HCEC 1CT (cell line): ENCODE measurements at places on chromosomes 2 and 18.

DNA sequence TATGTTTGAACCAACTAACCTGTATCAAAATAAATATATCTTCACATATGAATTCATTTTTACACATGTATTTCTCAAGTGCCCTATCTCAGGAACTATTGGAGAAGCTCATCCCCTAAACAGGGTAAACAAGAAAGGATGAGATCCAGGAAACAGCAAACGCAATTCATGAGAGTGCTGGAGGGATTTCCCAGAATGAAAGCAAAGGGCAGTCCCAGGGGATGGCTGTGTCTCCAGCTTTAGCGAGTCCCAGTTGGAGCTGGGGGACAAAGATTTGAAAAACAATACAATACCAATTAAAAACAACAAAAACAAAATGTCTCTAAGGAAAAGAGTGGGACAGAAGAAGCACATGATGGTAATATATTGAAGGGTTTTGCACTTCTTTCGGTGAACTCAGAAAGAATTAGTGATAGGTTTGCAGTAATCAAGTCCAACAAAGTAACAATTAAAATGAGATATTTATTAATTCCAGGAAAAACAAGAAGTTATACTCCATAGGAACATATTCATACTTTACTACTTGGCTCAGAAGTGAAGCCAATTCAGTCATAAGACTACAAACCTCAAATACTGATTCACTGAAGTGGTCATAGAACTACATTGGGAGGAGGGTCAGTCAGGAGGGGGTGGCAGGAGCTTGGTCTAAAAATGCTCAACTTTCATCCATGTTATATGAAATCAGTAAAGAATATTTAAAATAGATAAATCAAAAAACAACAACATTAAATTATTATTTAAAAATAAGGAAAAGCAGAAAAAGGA lies 73.1 kb upstream of the PDE1A start:
- no peak for DNase-seq

- DNase-seq = no peak
Observed at GRCh38 chr2:148607566-148607965, 37.0 kb upstream of the EPC2 start.

DNA sequence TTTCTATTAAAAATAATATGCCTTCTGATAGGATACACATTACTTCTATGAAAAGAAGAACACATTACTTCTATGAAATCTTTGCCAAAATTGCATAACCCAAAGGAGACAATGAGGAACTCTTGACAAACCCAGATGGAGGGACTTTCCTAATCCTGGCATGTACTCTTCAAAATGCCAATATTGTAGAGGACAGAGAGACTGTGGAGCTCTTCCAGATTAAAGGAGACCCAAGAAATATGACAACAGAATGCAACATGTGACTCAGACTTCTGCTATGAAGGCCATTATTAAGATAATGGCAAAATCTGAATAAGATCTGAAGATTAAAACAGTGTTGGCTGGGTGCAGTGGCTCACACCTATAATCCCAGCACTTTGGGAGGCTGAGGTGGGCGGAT lies 22.2 kb downstream of the SOWAHC start:
- no peak for DNase-seq

GRCh38 chr2:233990261-233990798 lies 60.2 kb upstream of the SPP2 start:
- DNase-seq = no peak

DNA sequence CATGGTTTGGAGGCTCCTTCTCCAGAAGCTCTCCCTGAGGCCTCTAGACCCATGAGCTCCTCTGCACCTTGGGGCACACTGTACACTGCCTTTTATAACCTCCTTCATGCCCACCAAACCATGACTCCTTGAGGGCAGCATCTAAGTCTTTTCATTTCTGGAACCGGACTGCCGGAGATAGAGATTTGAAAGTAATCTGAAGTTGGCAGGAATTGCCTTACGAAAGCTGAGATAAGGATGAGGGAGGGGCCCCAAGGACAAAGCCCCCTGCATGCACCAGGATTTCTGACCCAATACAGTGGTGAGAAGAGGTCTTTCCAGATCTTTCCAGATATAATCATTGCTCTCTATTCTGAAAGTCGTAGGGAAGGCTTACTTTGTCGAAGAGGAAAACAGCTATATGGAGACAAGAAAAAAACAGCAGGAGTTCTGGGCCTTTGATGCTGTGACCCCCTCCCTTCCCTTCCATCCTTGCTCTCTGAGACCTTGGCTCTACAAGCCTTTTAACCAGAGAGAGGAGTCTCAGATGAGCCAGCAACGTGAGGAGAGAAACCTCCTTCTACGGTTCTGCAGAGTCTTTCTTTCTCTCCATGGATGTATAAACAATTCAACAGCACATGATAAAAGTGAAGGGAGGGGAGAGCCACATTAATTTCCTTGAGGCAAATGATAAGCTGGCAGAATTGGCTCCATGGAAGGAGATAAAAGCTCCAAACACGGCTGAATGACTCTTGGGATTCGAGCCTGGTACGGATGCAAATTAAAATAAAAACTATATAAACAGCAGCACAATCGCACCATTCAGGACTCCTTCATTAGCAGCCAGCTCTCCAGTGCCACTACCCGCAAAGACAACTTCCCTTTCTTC lies 88.0 kb upstream of the RTN4 start:
- DNase-seq = no peak

GRCh38 chr2:179104736-179105135 lies 54.8 kb upstream of the CCDC141 start:
- DNase-seq = peak; percentile 84

DNA sequence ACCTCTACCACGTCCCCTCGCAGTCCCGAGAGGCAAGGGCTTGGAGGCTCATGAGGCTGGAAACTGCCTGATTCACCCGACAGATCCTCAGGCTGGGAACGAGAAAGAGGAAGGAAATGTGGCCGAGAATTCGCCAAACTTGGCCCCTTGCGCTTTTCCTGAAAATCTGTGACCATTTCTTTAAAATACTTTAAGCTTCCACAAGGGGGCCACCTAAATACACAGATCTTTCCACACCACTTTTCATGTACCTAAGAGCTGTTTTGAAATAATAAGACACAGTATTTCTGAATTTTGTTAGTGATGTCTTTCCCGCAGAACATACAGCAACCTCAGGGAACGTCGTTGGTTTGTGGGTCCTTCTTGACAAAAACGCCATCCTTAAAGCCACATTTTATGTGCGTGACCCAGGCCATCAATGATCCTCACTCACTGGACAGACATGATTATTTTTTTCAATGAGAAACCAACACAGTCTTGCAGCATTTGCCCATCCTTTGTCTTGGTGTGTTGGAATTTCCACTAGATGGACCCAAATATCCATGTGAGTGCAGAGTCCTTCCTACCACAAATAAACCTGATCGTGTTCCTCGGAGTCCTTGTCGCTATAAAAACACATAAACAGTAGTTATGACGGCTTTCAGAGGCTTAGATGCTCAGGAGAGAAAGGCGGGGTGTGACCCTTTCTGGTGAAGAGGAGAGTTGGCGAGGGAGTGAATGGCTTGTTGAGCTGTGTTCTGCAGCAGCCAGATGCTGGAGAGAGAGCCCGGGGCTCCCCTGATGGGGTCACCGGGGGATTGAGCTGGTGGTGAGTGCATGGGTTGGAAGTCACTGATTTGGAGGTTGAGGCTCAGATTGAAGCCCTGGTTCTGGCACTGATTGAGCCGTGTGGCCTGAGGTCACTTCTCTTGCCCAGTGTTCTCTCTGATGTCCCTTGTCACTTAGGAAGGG lies 25.0 kb downstream of the DCDC2C start:
- DNase-seq = peak; percentile 32

DNA sequence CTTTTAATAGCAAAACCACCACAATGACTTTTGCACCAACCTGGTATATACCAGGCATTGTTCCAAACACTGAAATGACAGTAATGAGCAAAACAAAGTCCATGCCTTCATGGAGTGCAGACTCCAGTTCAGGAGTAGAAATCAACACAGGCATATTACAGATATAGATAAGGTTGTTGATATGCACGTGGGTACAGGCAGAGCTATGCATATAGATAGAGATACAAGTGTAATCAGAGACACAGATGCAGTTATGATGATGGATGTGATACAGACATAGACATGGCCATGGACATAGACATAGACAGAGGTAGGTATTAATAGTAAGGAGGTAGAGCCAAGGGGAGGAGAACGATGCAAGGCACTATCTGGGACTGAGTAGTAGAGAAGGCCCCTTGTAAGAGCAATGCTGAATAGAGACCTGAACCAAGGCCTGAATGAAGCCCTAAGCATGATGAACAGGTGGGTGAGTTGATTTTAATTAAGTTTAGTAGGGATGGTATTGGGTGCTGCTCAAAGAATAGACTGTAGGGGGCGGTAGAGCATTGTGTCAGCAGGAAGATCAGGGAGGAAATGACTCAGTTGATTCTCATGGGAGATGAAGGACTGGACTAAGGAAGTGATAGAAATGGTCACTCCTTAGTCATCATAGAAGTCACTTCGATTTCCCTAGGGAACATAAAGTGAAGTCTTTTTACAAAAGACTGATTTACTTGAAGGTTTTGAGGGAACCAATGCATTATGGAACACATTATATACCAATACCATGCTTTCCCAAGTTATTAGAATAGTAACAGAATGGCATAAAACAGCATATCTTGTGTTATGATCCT lies 39.4 kb downstream of the CMPK2 start:
- no peak for DNase-seq

DNA sequence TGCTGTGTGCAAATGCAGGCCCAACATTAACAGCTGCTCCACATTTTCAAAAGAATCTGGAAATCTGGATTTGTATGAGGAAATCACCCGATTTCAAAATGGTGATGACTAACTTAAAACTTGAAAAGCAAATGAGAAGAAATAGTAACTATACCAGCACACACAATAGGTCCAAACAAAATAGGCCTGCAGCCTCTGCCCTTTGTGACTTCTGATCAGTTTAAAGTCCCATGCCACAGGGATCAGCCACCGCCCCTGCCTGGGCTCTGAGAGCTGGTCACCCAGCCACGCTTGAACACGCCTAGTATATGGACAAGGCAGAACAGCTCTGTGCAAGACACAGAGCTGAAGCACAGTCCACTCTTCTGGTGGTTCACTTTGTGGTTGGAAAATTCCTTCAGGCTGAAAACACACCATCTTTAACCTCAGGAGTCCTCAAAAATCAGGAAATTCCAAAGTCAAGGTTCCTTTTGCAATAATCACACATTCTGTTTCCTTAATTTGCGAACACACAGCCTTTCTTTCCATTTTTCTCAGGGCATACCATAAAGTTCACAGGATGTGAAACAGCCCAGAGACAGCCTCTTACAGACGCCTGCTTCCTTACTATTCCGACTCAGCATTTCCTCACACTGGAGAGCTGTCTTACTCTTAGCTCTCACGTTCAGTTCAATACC lies 150.1 kb upstream of the RIOK3 start:
- peak; percentile 91 for DNase-seq

- DNase-seq = no peak
Observed at GRCh38 chr2:75949385-75950030, 238.8 kb upstream of the GCFC2 start.

DNA sequence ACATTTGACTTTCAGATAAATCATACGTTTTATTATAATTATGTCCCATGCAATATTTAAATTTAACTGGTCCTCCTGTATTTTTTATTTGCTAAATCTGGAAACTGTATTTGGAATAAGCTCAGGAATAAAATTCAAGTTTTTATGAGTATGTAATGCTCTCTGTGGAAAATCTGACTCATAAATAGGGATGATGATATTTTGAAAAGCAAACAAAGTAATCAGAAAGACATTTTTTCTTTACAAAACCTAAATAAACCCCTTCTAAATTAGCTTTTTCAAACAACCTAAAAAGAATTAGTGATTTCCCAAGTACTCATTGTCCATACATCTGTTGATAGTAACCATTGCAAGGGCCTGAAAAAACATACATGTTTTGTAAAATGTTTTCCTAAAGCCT lies 41.1 kb downstream of the ASB1 start:
- DNase-seq = peak; percentile 34

DNA sequence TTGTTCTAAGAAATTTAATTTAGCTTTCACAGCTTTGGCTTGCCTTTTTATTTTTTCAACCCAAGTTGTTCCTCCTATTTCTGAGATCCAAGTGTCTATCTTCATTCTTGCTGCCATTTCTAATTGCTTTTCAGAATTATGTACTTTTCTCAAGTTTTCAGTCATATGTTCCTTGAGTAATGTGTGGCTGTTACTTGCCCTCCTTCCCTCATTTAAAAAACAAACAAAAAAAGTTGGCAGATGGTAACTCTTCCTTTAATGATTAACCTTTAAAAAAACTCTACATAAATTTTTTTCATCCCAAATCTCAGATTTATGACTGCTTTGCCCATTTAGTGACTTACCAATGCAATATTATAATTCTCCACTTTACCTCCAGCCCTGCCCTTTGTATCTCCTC lies 131.3 kb downstream of the GALNT3 start:
- DNase-seq = no peak

GRCh38 chr18:67142604-67143003 lies 373.9 kb downstream of the DSEL start:
- DNase-seq = no peak

GRCh38 chr2:21318263-21318662 lies 194.5 kb downstream of the TDRD15 start:
- no peak for DNase-seq

DNA sequence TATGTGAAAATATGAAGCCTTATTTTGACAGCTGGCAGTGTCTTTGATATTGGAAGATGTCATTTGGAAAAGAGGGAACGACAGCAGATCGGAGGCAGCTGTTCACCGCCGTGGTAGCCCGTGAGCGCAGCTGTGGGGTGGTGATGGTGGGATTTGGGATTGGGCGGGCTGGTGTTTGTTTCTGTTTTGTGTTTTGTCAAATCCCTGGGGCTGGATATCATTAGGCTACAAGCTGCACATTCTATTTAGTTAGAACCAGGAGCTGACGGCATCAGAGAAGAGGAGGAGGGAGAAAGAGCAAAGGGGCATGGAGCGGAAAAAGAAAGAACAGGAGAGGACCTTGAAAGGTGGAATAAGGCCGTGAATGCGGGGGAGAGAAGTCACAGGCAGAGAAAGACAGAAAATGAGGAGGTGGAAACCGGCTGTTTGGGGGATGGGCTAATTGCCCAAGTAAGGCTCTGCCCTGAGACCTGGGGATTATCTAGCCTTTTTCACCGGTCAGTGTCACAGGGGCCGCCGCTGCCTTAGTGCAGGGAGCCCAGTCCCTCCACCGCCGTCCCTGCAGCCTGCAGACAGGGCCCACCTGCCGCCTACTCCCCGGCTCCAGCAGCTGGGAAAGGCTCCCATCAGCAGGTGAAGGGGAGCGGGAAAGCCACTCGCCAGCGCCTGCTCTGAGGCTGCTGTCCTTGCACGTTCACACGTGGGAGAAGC lies 88.0 kb downstream of the ZCCHC2 start:
- DNase-seq = no peak

DNA sequence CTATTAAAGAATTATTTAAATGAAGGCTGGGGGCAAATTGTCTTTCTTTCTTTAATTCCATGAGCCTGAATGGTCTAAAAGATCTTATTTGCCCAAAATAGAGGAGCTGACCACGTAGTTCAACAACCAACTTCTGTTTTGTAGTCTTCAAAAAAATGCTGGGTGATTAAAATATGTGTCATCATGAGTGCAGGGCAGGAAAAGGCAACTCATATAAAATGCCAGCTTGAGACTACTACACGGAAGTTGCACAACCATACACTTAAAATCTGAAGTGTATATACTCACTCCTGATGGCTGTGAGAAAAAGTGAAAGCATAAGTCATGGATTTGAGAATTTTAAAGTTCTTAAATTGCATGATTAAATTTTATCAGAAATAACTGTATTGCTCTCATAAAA lies 210.9 kb downstream of the DYM start:
- DNase-seq = peak; percentile 94

- no peak for DNase-seq
Observed at GRCh38 chr2:74896232-74896631, 62.2 kb upstream of the POLE4 start.
